ENCODE measurements at places on chromosomes 7 and 10.
A peak's percentile ranks its signal among the peaks of the same experiment; 100 is the strongest.

DNA sequence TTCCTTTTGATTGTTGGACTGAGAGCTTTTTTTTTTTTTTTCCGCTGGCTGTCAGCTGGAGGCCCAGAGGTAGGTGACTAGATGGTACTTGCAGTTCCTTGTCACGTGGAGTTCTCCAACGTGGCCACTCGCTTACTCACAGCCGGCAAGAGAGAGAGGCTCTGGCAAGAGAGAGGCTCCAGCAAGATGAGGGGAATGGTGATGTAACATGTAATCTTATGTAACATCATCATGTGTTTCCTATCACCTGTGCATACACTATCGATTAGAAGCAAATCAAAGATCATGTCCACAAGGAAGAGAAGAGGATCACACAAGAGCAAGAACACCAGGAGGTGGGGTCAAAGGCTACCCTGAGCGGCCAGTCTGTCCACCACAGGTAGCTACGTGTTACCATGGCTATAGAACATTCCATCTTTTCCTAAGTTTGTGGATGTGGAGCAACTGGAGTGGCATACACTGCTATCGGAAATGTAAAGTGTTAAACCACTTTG lies 4.0 kb upstream of the BORCS7 start:
- DNase-seq: no peak

- DNase-seq: peak; percentile 22
These were observed 2.9 kb upstream of the MYOZ1 start for GRCh38 chr10:73644015-73644743.

DNA sequence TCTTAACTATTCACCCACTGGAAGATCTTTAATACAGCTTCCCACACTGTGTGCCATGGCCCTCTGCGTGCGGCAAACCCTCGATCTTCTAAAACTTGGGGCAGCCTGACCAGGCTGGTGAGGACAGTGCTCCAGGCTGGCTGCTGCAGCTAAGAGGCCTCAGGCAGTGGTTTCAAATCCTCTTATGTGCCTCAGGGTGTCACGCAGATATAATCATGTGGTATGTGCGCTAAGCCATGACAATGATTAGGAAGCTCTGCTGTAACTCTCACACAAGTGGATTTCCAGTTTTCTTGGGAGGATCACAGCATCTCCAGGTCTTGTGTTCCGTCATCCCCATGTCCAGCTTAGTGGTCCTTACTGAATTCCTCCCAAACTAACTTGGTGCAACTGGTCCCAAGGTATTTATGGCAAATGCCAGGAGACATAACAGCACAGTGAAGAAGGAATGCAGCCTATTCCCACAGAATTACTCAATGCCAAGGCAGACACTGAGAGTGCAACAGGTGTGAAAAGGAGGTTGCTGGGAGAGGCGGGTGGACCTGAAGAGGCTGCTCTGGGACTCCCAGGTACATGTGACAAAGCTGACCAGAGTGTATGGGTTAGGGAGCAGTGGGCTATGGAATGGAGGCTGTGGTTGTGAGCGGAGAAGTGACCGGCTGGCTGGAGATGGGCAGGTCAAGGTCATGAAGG lies 2.3 kb downstream of the HPS1 start:
- no peak for DNase-seq

DNA sequence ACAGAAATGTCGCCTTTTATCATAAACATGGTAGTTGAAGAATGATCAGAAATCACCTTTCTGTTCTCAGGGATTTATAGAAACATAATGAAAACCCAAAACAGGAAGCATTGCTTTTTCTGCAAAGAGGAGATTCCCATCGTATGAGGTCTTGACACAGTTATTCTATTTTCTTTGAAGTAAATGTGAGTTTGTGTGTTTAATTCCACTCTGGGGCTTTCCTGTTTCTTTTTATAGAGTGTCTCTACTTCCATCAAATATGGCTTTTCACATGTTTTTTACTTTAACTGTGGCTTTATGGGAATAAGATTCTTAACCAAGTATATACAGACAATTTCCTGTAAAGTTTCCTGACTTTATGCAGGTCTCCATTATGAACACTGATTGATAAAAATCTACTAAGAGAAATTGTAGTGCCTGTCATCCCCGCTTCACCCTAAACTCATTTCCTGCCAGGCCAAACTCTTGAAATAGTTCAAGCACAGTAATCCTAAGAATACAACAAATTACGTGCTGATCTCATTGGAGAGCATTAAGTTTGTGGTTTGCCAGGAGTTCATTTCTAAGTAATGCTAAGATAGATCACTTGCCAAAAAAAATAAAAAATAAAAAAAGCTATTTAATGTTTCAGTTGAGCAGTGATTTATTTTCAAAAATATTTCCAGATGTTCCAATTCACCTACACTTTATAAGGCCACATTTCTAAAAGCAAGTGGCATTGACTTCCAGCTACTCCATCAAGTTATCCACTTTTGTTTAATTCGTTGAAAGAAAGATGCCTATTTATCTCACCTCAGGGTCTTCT lies 52.2 kb upstream of the SEC61G start:
- DNase-seq: no peak

DNA sequence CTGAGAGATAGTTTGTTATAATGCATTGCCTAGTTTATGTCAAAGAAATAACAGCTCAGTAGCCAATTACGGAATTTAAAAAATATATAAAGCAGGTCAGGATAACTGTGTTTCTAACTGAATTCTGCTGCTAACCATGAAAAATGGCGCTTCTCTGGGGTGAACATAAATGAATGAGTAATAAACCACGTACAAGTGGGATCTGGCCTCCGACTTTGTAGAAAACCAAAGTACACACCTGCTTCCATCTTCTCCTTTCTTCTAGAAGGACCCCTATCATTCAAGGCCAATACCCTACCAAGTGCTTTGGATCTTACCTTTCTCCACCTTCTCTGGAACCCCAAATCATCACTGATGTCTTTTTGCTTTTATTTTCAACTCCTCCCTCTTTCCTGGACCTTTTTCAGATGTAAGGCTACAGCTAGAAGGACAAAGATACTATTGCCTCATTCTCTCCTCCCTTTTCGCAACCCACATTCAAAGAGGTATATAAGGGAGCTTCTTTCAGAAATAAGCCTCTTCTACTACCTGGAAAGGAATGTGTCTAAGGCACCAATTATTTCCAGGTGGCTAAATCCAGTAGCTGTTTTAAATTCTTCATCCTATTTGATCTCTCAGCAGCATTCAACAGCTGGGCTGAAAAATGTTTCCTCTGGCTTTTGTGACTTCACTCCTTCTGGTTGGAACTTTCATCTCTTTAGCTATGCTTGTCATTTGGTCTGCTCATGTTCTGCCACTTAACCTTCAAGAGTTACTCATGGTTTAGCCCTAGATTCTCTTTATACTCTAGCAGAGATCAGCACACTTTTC lies 37.7 kb downstream of the NAMPT start:
- DNase-seq: no peak

- no peak for DNase-seq
These were observed 111.4 kb upstream of the ZEB1 start for GRCh38 chr10:31207636-31208035.
